H1 (cell line): ENCODE measurements at places on chromosomes 5 and 9. TPM values are rescaled to one million over a fixed set of nuclear protein-coding genes. Genes with fewer than 3 reads are reported as not detected.

DNA sequence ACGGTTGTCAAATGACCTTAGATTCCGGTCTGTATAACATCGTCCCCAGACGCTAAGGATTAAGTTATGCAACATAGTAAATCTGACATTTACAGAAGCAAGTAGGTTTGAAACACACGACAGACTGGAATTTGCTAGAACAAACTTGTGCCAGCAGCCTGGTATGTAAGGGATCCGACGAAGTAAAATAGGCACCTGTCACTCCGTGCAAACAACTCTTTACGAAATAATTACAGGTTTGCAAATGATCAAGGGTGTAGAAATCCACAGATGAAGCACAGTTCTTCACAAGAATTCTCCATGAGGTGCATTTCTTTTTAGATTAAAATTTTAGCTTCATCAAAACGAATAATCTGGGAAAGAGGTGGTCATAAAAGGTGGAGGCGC is 508 bp downstream of the MOCS2 start:
- peak overlapping the region; percentile 61; the same call in 1 of the 2 replicates for H3K4me3 ChIP-seq
- DNase-seq: no peak
- no peaks in the 10 kb centered on the region; the same call in 1 of the 2 replicates for H3K4me1 ChIP-seq
- no peaks in the 10 kb centered on the region for H3K36me3 ChIP-seq

DNA sequence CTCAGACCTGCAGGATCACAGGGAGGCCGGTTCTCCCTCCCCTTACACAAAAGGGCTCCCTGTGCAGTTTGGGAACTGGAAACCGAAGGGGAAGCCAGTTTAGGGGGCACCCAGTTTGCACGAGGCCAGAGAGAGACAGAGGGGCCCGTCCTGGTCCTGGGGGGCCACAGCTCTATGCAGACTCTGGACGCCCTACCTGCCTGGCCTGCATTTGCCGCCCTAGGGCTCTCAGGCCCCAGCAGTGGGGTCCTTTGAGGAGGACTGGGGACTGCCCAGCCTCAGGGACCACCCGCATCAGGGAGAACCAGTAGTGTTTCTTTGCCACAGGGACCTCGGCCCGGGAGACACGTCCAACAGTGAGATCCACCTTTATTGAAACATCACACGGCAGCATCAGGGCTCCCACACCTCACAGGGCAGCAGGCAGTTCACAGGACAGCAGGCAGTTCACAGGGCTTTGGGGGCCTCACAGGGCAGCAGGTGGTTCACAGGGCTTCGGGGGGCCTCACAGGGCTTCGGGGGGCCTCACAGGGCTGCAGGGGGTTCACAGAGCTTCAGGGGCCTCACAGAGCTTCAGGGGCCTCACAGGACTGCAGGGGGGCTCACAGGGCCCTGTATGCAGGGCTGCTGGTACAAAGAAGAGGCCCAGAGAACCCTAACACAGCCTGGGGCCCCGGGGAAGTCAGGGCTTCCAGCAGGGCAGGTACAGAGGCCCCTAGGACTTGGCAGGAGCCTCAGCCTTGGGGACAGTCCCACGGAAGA is 648 bp upstream of the NSMF start:
- peaks cover 14% of the 10 kb centered on the region for H3K36me3 ChIP-seq
- no peak for DNase-seq
- H3K27ac ChIP-seq: no peak overlapping the region
- peak overlapping the region; percentile 14; the same call in 1 of the 2 replicates for H3K4me3 ChIP-seq
- H3K4me1 ChIP-seq: peaks cover 7% of the 10 kb centered on the region

The LIX1 gene
- 0.26 and 0.33 TPM in 2 replicates for total RNA-seq

DNA sequence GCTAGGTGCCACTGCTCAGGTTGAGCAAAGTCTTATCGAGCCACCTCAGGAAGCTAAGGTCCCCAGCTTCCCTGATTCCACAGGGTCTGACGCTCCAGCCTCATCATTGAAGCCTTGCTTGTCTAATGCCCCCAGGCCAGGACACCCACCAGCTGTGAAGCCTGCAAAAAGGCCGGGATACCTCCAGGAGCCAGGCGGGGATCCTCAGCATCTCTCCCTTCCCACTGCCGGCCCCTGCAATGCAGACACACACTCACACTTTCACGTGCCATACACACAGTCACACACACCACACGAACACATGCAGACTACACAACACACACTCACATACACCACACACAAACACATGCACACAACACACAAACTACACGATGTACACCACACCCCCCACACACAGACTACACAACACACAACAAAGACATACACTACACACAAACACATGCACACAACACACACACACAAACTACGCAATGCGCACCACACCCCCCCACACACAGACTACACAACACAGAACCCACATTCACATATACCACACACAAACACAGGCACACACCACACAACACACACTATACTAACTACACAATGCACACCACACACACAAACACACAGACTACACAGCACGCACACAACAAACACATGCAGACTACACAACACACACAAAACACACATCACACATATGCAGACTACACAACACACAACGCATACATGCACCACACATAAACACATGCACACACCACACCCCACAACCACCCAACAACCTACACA is 17.8 kb upstream of the S1PR3 start:
- peaks cover 6% of the 10 kb centered on the region for H3K4me1 ChIP-seq
- no peak overlapping the region for H3K4me3 ChIP-seq
- no peaks in the 10 kb centered on the region for H3K27me3 ChIP-seq
- H3K36me3 ChIP-seq: no peaks in the 10 kb centered on the region
- DNase-seq: no peak
